ENCODE measurements at places on chromosomes 11 and 22. TPM values are rescaled to one million over a fixed set of nuclear protein-coding genes. Genes with fewer than 3 reads are reported as not detected.

Gene TEX12
- not detected for total RNA-seq

Gene TMPRSS5
- total RNA-seq: 9.6 TPM

Gene CASP5
- total RNA-seq: not detected

GRCh38 chr22:35264986-35265385 is 7.7 kb downstream of the HMGXB4 start:
- no peak for DNase-seq

- no peak for DNase-seq
These were observed 222.9 kb upstream of the ARHGAP20 start for GRCh38 chr11:110935018-110935640.

- no peak for DNase-seq
These were observed 69.8 kb downstream of the TRIM29 start for GRCh38 chr11:120068114-120068573.

DNA sequence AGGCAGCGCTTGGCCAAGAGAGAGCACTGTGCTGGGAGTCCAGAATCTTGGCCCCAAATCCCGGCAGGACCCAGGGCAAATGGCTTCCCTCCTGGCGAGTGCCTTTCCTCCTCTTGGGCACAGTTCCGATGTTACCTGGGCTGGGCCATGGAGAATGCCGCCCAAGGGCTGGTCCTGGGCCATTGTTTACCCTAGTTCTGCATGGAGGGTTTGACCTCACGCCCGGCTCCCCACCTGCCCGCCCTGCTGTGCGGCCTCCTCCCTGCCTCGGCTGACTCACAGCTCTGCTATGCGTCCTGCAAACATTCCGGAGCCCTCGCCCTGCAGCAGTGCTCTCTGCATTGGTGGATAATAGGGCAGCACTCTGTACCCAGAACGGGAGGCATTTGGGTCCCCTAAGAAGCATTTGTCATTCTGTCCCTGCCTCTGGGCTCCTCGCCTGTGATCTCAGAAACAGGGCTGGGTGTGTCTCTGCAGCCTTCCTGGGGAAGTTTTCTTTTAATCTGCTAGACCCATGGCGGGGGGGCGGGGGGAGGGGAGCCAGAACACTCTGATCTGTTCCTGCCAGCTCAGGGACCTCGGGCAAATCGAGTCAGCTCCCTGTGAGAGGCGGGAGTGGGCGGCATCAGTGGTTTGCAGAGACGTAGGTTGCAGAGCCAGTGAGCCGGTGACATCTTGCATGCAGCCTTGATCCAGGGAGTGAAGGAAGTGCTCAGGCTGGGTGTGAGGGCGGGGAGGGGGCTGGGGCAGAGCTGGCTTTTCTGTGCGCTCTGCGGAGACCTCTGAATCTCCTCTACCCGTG is 32.9 kb upstream of the SMIM38 start:
- DNase-seq: peak; percentile 96

Data from Calu3 (cell line).